ENCODE measurements at places on chromosomes 6 and 20.

DNA sequence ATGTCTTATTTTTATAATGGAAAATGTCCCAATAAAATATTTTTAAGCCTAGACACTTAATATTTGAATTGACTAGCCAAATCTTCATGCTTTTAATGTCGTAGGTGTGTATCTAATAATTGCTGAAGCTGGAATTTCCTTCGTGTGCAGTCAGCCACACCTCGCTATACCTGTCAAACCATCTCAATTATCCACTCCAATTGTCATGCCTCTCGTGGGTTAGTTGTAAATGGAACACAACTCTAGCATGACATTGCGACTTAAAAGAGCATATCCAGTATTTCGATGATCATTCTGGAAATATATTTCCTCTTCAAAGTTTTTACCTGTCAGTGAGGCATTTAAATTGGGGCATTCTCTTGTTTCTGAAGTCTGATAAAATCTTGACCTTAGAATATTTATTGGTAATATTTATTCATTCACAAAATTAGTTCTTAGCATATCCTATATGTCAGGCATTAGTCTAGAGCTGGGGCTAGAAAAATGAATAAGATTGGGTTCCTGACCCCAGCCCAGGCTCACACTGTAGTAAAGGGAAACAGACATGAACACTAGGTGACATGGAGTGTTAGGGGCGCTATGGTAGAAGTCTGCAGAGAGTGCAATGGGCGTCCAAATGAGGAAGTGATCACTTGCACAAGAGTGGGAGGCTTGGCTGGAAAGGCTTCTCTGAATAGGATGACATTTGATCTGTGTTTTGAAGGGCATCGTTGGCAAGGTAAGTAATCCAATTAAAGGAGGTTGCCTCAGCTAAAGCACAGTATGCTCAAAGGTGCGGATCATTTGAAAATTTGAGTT, 11.0 kb upstream of the CFAP206 start:
- no peak for DNase-seq

DNA sequence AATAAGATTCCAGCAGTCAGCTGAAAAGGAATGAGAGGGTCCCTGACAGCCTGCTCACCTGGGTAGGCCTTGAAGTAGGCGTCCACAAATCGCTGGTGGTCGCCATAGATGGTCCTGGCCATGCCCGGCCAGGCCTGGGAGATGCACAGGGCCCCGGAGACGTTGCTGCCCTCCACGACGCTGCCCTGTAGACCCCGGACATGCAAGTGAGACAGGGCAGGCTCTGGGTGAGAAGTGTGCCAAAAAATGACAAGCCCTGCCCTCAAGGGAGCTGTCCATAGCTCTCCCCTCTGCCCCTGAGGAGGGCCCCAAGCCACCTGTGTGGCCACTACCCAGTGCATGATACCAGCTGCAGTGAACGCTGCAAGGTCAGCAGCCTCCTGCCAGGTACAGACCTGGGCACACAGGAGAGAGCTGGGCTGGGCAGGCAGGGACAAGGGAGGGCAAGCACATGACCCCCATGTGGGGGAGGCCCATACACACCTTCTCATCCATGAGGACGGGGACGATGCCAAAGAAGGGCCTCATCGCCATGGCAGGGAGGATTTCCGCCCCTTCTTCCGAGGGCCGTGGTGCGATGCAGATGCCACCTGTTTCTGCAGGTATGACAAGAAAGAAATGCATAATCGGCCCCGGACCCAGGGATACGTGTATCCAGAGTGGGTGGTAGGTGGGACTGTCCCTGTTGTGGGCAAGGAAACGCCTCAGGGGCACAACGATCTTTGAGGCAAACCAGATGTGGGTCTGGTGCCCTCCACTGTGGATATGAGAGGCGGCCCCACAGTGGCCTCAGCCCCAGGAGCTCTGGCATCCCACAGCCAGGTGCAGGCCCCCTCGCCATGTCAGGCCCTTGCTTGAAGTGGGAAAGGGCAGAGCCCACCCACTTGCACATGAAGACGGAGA, 21.2 kb upstream of the APMAP start:
- DNase-seq, result no peak

GRCh38 chr6:8085053-8085511, 17.3 kb downstream of the EEF1E1 start:
- no peak for DNase-seq

DNA sequence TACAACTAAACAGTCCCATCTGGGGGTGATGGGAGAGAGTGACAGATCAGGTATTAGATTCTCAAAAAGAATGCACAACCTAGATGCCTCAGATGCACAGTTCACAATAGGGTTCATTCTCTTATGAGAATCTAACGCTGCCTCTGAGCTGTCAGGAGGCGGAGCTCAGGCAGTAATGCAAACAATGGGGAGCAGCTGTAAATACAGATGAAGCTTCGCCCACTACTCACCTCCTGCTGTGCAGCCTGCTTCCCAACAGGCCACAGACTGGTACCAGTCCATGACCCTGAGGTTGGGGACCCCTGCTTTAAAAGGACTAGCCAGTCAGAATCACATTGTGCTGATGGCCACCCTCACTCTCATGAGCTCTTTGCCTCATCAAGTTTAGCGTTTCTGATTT, 247.0 kb upstream of the KCNQ5 start:
- DNase-seq, result no peak

GRCh38 chr20:20063941-20064702, 11.8 kb downstream of the CFAP61 start:
- DNase-seq, result no peak

DNA sequence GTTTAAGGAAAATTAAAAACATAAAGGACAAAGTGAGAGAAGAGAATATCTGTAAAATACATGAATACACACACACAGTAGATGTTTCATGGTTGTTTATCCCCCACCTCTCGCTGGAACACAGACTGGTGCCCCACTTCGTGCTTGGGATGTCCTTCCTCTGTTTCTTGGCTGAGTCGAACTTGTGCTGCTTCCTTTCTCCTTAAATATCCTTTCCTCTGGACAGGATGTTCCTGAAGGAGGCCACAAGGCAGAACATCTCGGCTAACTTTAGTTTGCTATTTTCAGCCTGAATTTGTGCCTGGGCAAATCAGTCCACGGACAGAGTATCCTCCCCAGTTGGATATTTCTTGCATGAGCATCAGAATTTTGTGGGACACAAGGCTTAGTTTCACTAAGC, 54.7 kb upstream of the ZMYND8 start:
- no peak for DNase-seq

- no peak for DNase-seq
These were observed 24.2 kb upstream of the MYMX start for GRCh38 chr6:44192428-44193041.

DNA sequence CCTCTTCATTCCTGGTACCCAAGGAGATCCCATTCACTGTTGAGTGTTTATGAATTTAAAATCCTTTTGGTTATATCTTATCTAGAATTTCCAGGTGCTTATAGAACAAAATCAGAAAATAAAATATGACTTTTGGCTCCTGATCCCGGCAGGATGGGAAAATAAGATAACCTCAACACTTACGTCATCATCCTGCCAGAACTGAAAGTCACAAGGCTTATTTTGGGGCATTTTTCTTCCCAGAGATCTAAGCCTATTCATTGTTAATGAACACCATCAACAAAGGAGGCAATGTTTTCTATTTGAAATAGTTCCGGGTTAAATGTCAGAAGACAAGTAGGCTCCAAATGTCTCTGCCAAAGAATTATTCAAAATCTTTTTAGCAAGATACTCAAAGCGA, 580.6 kb downstream of the TFAP2A start:
- no peak for DNase-seq

- no peak for DNase-seq
These were observed 4.4 kb upstream of the HMGN3 start for GRCh38 chr6:79238919-79239318.

GRCh38 chr6:5855787-5856470, 150.8 kb downstream of the NRN1 start:
- DNase-seq, result no peak

GRCh38 chr6:89073840-89074239, 6.7 kb upstream of the PNRC1 start:
- DNase-seq, result no peak

- DNase-seq, result no peak
These were observed 98.3 kb downstream of the CDH26 start for GRCh38 chr20:60056407-60057122.

GRCh38 chr20:48015141-48015910, 230.0 kb upstream of the SULF2 start:
- no peak for DNase-seq

GRCh38 chr6:118746825-118747174, 95.4 kb upstream of the CEP85L start:
- DNase-seq, result no peak

- DNase-seq, result no peak
These were observed 11.1 kb upstream of the TCF15 start for GRCh38 chr20:621125-621756.
